Stimulated activated CD4-positive, alpha-beta T cell treated with anti-CD3 and anti-CD28 coated beads, Interleukin-15, amount 100 ng/mL, for 1 hour (primary cell): ENCODE measurements at places on chromosomes 7 and 10.

DNA sequence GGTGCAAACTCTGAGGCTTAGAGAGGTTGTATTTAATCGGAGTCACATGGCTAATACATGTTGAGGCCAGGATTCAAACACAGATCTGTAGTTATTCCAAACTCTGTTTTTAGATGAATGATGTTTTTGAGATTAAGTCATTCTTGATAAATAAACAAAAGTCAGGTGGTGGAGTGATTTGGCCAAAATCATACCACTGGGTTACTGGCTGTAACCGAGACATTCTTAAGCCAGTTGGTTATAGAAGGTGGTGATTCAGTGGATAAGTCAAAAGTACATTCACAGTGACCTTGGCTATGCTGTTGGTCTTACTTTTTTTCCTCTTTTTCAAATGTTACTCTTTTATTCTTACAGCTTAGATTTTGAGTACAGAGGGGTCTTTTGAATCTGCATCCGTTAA, 361.4 kb downstream of the KIF20B start:
- no peak for DNase-seq

DNA sequence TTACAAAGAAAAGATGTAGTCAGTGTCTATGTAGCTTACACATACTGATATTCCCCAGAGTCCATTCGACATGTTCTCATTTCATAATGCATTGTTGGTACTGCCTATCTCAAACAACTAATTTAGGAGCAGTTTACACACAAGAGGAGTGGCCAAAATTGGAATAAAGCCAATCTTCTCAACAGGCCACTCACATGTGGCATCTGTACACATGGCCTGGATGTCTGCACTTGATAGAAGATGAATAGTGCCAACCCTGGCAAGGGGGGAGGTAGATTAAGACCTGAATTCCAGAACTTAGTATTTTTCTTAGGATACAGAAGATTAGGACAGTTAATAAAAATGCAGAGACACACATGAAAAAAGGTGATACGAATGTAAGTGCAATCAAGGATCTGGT, 125.3 kb upstream of the STARD3NL start:
- DNase-seq: no peak

GRCh38 chr7:30886608-30887011, 25.0 kb upstream of the AQP1 start:
- no peak for DNase-seq

- DNase-seq: no peak
Observed at GRCh38 chr7:2750004-2750407, 62.0 kb downstream of the AMZ1 start.

DNA sequence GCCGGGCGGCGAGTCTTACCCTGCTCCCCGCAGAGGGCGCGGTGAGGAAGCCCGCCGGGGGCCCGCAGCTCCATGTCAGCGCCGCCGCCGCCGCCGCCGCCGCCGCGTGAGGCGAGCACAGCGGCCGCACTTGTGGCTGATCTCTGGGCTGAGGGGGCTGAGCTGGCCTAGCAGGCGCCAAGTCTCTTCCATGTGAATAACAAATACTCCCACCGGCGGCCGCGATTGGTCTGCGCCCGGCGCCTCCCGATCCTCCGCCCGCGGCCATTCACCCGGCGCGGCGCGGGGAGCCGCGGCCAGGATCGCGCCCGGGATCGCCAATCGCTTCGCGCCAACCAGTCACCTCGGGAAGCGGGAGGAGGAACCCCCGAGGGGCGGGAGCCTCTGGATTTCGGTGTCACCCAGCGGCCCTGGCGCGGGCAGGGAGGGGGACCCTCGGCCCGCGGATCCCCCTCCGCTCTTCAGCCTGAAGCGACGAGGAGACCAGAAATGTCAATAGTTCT, at the start of gene GRM8:
Gene GRM8, minus strand, starts transcription at position 164 of the 503 bp plus-strand sequence.
- peak; percentile 6 for DNase-seq
